ENCODE measurements at places on chromosomes 13 and 19.

DNA sequence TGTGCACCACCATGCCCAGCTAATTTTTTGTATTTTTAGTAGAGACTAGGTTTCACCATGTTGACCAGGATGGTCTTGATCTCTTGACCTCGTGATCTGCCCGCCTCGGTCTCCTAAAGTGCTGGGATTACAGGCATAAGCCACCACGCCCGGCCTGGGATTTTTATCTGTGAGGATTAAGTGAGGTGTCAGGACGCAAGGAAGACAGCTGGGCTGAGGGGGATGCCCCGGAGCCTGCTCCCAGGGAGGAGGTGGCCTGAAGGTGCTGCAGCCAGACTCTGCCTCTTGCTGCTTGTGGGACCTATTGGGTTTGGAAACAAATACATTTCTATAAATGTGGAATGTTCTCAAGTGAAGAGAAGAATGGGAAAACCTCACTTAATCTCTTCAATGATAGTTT is 131.6 kb downstream of the OLFM4 start:
- no peak for DNase-seq

- no peak for DNase-seq
These were observed 446.9 kb downstream of the COG6 start for GRCh38 chr13:40102360-40102727.

DNA sequence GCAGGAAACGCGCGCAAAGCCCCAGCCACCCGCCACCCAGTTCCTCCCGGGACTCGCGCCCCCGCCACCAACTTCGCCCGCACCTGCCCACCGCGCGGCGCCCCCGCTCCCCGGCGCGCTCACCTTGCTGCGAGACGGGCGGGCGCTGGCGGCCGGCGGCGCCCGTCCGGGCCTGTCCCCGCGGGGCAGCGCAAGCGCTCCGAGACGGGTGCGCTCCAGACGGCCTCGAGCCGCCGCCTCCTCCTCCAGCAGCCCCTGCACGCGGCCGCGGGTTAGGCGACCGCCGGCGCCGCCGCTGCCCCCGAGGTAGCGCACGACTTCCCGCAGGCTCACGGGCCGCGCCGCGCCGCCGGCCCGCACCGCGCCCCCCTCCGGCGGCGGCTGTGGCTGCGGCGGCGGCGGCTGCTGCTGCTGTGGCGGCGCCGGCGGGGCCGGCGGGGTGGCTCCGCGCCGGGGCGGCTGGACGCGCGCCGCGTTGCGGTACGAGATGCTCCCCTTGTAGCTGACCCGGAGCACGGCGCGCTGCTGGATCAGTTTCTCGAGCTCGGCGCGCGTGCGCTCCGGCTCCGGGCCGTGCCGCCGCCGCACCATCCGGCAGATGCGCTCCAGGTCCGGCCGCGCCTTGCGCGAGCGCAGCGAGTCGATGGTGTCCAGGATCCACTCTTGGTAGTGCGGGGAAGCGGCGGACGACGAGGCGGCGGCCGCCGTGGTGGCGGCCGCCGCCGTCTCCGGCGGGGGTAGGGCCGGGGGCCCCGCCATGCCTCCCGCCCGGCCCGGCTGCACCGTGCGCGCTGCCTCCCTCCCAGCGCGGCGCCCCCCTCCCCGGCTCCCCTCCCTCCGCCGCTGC is 666 bp downstream of the SAMD1 start:
- peak; percentile 17 for DNase-seq

- no peak for DNase-seq
These were observed 13.4 kb downstream of the ZNF460 start for GRCh38 chr19:57293719-57294118.

- DNase-seq, result no peak
These were observed 454.3 kb downstream of the PCDH17 start for GRCh38 chr13:58085819-58086218.

- DNase-seq, result no peak
These were observed 11.5 kb downstream of the CUL4A start for GRCh38 chr13:113220877-113221276.

- DNase-seq, result no peak
These were observed 654 bp downstream of the ZNF579 start for GRCh38 chr19:55579766-55580621.

- DNase-seq, result no peak
These were observed 18.9 kb downstream of the VASP start for GRCh38 chr19:45526143-45526542.

- DNase-seq, result no peak
These were observed 122.1 kb downstream of the COG6 start for GRCh38 chr13:39777527-39778061.

DNA sequence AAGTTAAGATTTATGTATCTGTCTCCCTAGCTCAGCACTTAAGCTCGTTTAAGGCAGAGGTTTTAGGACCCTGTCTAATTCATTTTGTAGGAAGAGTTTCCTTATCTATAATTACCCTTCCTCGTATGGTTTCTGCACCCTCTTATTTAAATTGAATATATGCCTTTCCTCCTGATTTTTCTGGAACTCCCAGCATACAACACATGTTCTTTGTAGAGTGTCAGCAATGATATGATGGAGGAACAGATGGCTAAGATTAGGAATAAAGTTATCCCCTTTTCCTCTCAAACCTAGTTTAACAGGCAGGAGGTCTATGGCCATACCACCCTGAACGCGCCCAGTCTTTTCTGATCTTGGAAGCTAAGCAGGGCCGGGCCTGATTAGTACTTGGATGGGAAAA is 359.5 kb downstream of the PCDH17 start:
- no peak for DNase-seq

DNA sequence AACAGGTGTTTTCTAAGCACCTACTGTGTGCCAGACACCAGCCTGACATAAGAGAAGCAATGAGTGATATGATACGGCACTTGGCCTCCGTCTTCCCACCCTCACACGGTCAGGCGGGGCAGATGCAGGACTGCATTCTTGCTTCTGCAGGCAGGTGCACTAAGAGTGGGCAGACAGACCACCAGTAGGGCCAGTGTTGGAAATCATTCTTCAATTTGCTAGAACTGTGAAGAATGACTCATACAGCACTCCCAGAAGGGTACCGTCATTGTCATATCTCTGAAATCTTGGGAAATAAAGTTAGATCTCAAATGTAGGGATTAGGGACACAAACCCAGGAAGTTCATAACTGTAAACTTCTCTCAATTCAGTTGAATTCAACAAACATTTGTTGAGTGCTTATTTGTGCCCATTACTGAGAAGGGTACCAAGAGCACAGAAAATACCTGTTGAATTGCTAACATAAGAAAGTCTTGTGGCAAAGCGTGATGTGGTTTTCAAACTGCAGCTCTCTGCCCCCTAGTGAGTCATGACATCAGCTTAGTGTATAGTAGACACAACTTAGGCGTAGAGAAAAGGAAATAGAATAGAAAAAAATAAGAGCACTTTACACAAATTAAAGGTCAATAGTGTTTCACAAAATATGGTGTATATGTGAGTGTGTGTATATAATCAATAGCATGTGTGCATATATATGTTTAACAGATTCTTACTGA is 76.1 kb downstream of the TEX26 start:
- no peak for DNase-seq

DNA sequence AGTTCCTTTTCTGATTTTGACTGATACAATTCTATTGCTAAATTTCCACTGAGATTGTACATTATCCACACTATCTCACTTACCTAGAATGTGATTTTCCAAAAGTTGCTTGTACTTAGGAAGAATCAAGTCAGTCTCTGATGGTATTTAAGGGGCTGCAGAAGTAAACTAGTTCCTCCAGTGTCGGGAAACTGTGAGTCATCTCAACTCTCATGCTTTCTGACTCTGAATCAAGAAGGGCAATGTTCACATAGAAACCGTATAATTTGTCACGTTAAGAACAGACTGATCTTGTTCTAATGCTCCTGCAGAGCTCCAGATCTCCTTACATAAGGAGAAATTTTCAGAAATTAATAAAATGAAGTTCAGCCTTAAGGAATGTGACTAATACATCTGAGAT is 369.3 kb downstream of the KLF5 start:
- DNase-seq, result no peak

GRCh38 chr13:106376401-106377112 is 158.9 kb downstream of the EFNB2 start:
- DNase-seq, result no peak

DNA sequence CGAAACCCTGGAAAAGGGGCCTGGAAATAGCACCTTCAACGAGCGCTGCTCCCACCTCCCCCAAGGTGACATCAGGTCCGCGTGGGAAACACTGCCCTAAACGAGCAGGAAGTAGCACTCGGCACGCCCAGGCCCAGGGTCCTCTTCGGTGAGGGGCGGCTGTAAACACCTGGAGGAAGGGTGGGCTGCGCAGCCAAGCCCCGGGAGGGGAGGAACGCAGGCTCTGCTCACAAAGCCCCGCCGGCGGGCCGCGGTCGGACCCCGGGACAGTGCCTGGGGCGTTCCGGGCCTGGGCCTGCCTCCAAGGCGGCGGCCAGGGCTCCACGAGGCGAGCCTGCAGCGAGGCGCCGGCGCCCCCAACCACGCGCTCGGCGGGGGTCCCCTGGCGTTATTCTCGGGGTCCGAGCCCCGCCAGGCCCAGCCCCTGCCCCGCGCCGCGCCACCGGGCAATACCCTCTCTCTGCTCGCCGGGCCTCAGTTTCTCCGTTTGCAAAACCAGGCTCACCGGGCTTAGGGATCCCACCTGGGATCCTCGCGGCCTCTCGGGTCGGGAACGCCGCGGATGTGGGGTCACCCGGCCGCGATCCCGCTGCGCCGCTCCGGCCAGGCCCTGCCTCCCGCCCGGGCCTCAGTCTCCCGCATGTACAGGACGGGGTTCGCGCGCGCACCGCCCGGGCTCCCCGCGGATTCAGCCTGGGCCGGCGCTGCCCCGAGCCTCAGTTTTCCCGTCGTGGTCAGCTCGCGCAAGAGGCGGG is 630 bp downstream of the RNF126 start:
- no peak for DNase-seq

DNA sequence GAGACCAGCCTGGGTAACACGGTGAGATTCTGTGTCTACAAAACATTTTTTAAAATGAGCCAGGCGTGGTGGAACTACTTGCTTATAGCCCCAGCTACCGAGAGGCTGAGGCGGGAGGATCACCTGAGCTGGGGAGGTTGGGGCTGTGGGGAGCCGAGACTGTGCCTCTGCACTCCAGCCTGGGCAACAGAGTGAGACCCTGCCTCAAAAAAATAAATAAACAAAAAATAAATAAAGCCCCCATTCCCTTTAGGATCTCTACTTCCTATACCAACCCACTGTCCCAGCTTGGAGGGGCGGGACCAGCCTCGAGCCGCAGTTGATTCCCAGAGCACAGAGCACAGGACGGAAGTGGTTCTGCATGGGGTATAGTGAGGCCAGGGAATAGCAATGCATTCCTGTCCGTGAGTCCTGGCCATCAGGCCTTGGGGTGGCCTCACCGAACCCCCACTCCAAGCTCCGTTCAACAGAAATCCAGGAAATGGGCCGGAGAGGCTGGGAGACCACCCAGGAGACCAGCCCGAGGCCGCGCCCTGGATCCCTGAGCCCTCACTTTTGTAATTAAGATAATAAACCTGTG is 4.9 kb upstream of the PTBP1 start:
- DNase-seq, result no peak

DNA sequence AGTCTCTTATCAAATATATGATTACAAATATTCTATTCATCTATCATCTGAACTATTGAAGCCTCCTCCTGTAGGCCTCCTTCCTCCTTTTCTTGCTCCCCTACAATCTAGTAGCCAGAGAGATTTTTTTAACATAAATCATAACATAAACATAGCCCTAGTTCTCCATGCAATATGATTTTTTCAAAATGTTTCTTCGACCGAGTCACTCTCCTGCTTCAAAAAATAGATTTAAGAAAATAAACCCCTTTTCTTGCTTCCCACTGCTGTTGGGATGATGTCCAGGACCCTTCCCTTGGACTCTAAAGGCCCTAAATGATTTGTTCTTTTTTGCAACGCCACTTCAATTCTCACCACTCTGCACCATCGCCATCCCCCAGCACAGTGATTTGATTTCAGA is 319.7 kb upstream of the TSHZ3 start:
- DNase-seq, result no peak

- no peak for DNase-seq
These were observed 133.5 kb downstream of the UQCRFS1 start for GRCh38 chr19:29079356-29080032.

DNA sequence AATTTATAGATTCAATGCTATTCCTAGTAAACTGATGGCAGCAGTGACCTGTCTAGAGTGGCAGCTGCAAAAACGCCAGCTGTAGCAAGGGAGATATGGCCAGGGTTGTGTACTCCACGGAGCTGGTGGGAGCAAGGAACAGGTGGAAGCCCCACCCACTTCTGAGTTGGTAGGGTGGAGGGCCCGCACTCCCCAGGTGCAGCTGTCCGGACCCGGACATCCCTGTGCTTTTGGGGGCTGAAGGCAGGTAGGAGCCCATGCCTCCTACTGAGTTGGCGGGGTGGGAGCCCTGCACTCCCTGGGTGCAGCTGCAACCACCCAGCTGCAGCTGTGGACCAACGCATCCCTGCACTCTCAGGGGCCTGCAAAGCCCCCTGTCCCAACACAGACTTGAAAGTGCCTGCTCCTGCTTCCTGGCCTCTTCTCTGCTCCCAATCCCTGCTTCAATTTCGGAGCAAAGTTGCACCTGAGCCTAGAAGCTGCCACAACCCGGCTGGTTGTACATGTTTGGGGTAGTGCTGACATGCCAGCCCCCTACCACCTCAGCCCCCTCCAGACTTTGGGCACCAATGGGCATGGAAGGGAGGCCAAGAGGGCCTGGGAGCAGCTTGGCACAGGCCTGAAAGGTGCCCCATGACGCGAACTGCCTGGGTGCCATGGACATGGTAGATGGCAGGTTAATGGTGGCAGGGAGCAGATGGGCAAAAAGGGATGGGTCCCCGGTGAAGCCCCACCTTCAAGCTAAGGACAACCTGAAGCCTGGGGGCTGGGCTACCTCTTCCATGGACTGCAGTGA is 19.8 kb downstream of the UGGT2 start:
- DNase-seq, result no peak

DNA sequence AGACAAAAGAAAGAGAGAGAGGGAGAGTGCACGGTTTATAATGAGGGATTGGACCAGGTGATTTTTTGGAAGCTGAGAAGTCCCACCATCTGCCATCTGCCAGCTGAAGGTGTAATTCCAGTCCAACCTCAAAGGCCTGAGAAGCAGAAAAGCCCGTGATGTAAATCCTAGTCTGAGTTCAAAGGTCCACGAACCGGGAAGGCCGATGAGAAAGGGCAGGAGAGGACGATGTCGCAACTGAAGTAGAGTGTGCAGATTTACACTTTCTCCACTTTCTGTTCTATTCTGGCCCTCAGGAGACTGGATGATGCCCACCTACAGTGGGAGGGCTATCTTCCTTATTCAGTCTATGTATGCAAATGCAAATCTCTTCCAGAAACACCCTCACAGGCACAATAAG is 500.0 kb downstream of the DIAPH3 start:
- no peak for DNase-seq

DNA sequence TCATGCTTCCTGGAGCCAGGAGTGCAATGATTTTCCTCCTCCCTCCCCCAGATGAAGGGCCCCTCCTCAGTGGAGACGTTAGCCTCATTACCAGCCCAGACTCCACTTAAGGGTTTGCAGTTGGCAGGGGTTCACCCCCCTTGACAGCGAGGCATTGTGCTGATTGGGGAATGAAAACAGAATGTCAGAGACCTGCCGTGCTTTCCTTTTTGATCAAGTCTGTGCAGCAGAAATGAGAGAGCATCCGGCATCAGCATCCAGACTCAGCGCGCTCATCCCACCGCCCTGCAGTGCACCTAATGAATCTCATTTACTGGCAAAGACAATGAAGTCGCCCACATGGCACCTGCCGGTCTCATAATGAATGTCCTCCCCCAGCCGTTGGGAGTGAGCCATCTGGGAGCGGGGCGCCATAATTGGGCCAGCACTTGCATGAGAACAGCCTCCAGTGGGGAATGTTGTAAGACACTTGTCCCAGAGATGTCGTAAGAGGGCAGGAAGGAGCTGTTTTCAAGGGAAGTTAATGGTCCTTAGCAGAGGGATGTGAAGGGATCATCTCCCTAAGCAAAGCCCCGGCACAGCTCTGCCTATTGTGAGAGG is 98.3 kb upstream of the UQCRFS1 start:
- DNase-seq, result no peak
